ENCODE measurements at places on chromosomes 2 and 18.
A peak's percentile ranks its signal among the peaks of the same experiment; 100 is the strongest.

- no peak overlapping the region for H3K4me3 ChIP-seq
- H3K27ac ChIP-seq, result no peak overlapping the region
- peaks cover 8% of the 10 kb centered on the region for H3K36me3 ChIP-seq
- H3K27me3 ChIP-seq, result no peaks in the 10 kb centered on the region
Measured at GRCh38 chr2:171807119-171807518, 86.9 kb downstream of the SLC25A12 start.

DNA sequence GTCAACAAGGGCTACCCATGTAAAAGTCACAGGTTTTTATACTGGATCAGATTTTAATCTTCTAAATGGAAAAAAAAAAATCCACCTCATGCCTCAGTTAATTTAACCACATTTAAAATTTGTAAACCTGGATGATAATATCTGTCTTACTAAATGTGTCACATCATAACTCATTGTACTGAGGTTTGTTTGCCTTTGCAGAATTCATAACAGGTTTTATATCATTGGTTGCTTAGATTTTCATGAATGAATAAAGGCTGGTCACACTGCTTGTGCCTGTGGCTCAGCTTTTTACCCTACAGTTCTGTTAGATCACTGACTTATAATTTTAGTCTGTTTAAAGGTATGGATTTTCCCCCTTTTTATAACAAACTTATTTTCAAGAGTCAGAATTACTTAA lies 48.9 kb downstream of the PSMD14 start:
- DNase-seq, result no peak
- no peaks in the 10 kb centered on the region for H3K36me3 ChIP-seq
- H3K27me3 ChIP-seq, result no peaks in the 10 kb centered on the region

DNA sequence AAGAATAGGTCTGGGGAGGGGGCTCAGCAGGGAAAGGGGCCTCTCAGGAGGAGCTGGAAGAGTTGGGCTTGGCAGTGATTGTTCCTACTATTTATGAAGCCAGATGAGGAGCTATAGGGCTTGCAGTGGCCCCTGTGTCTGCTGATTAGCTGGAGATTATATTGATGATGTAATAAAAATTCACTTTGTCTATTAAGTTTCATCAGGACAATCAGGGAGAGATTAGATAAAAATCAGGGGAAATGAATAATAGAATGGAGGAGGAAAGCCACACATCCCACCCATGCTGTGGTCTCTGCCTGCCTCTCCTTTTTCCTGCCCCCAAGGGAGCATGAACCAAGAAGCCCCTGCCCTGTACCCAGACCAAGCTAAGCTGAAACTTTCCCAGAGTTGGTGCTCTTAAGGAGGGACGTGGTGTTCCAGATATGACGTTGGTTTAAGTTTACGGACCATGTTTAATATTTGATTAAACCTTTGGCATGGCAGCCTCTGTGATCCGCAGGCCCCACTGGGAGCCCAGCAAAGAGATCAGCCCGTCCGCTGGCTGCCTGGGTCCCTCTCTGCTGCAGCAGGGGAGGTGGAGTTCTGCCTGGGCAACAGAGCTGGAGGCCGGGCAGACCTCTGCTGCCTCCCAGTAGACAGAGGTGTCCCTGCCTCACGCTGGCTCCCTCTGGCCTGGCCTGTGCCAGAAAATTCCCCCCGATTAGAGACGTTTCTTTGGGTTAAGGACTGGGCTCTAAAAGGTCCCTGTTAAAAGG lies 15.3 kb downstream of the CELF4 start:
- peak; percentile 40 for DNase-seq
- no peaks in the 10 kb centered on the region for H3K4me1 ChIP-seq
- peaks cover 18% of the 10 kb centered on the region for H3K27me3 ChIP-seq
- no peak overlapping the region for H3K27ac ChIP-seq
- H3K36me3 ChIP-seq, result no peaks in the 10 kb centered on the region

DNA sequence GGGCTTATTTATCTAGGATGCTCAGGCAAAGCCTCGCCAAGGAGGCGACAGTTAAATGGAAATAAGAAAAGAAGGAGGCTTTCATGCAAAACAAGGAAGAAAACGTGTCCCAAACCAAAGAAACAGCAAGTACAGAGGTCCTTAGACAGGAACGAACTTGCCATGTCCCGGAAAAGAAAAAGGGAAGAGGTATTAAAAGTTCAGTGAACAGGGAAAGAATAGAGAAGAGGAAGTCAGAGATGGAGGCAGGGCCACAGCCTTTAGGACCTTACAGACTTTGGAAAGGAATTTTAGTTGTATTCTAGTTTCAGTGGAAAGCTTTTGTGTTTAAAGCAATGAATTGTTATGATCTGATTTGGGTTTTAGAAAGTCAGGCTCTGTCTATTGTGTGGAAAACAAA lies 22.1 kb downstream of the IKZF2 start:
- H3K36me3 ChIP-seq, result no peaks in the 10 kb centered on the region
- DNase-seq, result no peak
- H3K4me1 ChIP-seq, result no peaks in the 10 kb centered on the region
- H3K27ac ChIP-seq, result no peak overlapping the region

GRCh38 chr18:61820882-61821281 lies 71.9 kb downstream of the RNF152 start:
- no peaks in the 10 kb centered on the region for H3K4me1 ChIP-seq
- H3K27ac ChIP-seq, result no peak overlapping the region
- H3K4me3 ChIP-seq, result no peak overlapping the region
- no peak for DNase-seq

DNA sequence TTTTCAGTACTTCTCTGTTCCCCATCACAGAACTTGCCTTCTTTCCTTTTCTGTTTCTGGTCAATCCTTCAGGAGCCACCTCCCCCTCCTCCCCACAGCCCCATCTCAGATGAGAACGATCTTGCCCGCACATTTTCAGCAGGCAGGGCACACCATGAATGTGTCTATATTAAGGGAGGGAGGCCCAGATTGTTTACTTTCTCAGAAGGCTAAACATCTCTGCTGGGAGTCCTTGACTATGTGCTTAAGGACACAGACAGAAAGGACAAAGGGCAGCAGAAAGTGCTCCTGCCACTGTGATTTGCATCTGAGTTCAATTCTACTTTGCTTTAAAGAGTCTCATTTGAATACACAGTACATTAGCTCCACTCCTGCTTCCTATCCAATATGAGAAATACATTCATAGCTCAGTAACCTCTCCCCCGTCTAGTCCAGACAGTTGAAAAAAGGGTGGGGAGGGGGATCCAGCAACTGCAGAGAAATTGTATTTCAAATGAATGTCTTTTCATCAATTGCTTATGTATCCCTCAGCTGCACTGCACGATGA lies 175.0 kb upstream of the PARD3B start:
- no peak overlapping the region for H3K27ac ChIP-seq
- H3K4me1 ChIP-seq, result no peaks in the 10 kb centered on the region
- no peak for DNase-seq
- no peaks in the 10 kb centered on the region for H3K27me3 ChIP-seq

GRCh38 chr18:49645841-49646351 lies 84.0 kb downstream of the LIPG start:
- H3K27me3 ChIP-seq, result no peaks in the 10 kb centered on the region
- no peak overlapping the region for H3K4me3 ChIP-seq
- H3K27ac ChIP-seq, result no peak overlapping the region
- H3K4me1 ChIP-seq, result peaks cover 8% of the 10 kb centered on the region

DNA sequence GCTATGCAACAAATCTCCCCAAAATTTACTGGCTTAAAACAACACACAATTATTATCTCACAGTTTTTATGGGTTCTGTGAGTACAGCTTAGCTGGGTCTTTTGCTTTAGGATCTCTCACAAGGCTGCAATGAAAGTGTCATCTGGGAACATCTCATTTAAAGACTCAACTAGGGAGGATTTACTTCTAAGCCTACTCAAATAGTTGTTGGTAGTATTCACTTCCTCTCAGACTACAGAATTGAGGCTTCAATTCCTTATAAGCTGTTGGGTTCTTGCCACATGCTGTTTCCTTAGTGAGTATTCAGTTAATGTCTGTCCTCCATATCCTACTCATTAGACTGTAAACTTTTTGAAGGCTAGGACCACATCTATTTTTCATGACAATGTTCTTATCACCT lies 72.3 kb downstream of the MDH1 start:
- H3K27me3 ChIP-seq, result no peaks in the 10 kb centered on the region
- H3K4me1 ChIP-seq, result no peaks in the 10 kb centered on the region
- no peaks in the 10 kb centered on the region for H3K36me3 ChIP-seq
- DNase-seq, result no peak
- no peak overlapping the region for H3K4me3 ChIP-seq

DNA sequence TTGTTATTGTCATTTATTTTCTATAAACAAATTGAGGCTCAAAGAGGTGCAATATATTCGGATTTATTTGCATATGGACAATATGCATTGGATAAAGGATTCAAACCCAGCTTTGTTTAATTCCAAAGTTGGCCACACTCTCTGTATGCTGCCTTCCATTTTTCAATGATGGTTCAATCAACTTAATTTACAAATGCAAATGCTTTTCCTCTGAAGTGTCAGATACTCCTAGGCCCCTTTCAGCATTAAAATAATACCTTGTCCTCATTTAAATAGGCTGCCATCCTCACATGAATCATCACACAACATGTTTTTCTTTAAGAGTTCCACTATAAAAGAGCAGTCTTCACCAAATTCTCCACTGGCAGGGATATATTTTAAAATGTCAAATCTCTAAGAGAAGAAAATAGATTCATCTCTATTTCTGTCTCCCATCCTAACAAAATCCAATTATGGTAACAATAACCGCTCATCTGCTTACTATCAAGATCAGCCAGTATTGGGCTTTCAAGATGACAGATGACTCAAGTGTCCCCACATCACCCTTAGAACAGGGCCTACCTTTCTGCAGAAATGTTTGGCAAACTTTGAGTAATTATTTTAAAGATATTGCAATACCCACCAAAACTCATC lies 114.8 kb downstream of the SCG2 start:
- H3K27me3 ChIP-seq, result no peaks in the 10 kb centered on the region
- no peak overlapping the region for H3K27ac ChIP-seq
- no peaks in the 10 kb centered on the region for H3K4me1 ChIP-seq
- DNase-seq, result no peak
- H3K4me3 ChIP-seq, result no peak overlapping the region

DNA sequence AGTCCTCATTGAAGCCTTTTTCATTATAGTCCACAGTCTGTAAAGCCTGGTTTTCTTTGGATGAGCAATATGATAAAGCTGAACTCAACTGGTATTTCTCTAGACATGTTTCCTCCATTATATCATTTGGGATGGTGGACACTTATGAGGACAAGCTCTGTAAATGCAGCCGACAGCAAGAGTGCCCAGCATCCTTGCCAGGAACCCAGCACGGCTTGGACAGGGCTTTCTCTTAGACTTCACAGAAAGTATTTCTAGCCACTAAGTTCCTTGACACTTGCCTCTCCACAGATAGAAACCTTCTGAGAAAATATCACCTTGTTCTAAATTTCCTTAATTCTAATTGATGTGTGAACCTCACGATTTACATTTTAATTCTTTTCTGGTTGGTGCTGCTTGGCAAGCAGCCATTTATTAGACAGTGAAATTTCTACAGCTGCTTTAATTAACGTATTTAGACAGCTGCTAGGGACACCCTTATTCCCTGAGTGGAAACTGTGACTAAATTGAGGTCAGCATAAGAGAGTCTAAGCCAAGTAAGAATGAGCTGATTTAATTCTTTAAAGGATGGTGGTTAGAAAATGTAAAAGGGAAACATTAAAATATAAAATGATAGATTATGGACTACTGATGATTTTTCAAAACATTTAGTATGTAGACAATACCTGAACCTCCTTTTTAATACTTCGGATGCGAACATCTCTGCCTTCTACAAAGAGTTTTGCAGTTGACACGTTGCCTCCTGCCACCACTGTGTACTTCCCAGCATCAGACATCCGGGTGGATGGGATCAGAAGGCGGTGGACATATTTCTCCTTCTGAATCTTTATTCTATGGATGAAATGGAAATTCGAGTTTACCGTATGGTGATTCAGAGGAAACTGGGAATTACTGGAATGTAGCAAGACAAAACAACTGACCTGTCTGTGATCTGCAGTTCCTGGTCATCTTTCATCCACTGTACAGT lies 39.8 kb downstream of the TTN start:
- no peak overlapping the region for H3K4me3 ChIP-seq
- H3K4me1 ChIP-seq, result no peaks in the 10 kb centered on the region
- no peaks in the 10 kb centered on the region for H3K27me3 ChIP-seq
- DNase-seq, result no peak

DNA sequence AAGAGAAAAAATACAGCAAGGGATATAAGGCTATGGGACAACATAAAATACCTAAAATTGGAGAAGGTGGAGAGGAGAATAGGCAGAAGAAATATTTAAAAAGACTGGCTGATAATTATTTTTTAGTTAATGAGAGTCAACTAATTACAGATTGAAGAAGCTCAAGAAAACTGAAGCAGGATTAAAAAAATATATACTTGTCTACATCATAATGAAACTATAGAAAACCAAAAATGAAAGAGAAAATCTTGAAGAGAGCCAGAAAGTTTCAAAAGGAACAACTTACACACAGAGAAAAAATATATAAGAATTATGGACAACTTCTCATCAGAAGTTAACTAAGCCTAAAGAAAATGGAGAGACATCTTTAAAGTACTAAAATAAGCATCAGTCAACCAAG lies 62.9 kb upstream of the APCDD1 start:
- no peaks in the 10 kb centered on the region for H3K4me1 ChIP-seq
- H3K27me3 ChIP-seq, result no peaks in the 10 kb centered on the region
- no peak overlapping the region for H3K4me3 ChIP-seq
- no peaks in the 10 kb centered on the region for H3K36me3 ChIP-seq

DNA sequence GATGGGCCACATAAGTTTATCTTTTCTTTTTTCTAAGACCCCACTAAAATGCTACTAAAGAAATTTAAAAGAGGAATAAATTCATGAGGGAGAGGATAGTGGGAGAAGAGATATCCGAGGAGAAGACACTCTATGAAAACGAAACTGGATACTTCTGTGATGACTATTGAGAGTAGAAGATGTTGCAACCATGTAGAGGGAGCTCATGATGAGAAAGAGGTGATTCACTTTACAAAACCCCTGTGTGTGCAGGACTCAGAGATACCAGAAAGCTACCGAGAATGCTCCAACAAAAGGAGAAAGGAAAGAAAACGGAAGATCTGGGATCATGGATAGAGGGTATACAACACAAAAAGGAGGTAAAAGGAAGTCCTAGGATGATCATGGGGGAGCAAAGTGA lies 34.9 kb downstream of the SLC38A11 start:
- no peak overlapping the region for H3K4me3 ChIP-seq
- H3K36me3 ChIP-seq, result no peaks in the 10 kb centered on the region
- H3K4me1 ChIP-seq, result no peaks in the 10 kb centered on the region
- DNase-seq, result no peak
- H3K27ac ChIP-seq, result no peak overlapping the region

- peaks cover 72% of the 10 kb centered on the region for H3K4me1 ChIP-seq
- no peaks in the 10 kb centered on the region for H3K27me3 ChIP-seq
- H3K4me3 ChIP-seq, result peak within 1 kb of the TSS; percentile 89
- H3K36me3 ChIP-seq, result no peaks in the 10 kb centered on the region
- peak; percentile 93 for DNase-seq
- H3K27ac ChIP-seq, result peak within 1 kb of the TSS; percentile 98
Measured at GRCh38 chr2:218292048-218293014, at the start of gene TMBIM1. Gene TMBIM1, minus strand, starts transcription at chr2:218292503. Its CDS starts 10,362 bp downstream, at chr2:218282141.

DNA sequence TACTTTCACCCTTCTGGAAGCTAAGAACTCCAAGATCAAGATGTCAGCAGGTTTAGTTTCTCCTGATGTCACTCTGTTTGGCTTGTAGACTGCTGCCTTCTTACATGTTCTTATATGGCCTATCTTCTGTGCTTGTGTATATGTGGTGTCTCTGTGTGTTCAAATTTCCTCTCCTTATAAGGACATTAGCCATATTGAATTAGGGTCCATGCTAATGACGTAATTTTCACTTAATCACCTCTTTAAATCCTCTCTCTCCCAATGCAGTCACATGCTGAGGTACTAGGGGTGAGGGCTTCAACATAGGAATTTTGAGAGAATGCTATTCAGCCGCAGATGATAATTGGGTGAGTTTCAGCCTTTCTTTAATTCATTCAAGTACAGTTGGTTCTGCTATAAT lies 458.3 kb upstream of the SYT4 start:
- no peaks in the 10 kb centered on the region for H3K36me3 ChIP-seq
- DNase-seq, result no peak
- H3K4me1 ChIP-seq, result no peaks in the 10 kb centered on the region
- H3K27me3 ChIP-seq, result no peaks in the 10 kb centered on the region
